ENCODE measurements at places on chromosomes 6 and 20.

DNA sequence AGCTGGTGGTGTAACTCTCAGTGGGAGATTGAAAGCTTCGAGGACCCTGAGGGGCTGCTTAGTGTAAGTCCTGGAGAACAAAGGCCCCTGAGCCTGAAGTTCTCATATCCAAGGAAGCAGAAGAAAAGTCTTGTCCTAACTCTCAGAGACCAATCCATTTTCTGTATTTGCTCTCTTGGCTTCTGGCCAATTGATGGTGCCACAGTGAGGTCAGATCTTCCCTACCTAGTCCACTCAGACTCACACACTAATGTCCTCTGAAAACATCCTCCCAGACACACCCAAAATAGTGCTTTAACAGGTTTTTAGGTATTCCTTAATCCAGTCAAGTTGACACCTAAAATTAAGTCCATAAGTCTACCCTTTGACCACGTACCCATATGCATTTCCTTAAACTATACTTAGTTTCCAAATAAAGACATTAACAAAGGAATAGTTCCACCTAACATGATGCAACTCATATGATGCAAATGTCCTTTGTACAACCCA is 29.4 kb downstream of the ZNF292 start:
- no peak for DNase-seq

DNA sequence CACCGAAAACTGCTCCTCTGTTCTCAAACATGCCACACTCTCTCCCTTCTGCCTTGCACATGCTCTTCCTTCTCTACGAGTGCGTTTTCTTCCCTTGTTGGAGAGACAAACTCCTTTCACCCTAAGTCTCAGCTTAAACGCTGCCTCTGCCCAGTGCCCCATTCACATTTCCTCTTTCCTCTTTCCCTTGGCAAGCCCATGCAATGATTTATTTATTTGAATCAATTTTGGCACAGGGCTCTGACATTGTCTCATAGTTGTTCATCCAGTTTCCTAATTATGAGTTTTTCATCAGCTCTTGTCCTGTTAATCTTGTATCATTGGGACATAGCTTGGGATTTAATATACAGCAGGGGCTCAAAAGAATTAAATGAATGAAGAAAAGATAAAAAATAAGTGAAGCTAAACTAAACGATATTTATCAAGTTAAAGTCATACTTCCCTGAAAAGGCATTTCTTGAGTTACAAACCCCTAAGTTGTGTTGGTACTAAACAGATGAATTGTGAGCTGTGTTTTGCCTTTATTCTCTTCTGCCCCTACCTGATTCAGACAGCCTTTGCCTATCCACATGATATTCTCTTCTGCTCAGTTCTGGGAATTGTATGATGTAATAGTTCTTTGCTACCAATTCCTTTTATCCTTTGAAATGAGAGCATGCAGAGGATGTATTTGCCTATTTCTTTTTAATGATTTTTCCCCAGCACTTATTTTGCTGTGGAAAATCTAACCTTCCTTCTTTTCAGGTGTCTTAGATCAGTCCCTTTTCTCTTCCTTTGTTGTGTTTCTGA is 704.4 kb downstream of the UTRN start:
- DNase-seq, result no peak

- no peak for DNase-seq
Observed at GRCh38 chr6:108758884-108759283, 89.3 kb upstream of the ARMC2 start.

GRCh38 chr6:147046141-147046877 is 157.9 kb upstream of the STXBP5 start:
- no peak for DNase-seq

GRCh38 chr20:43458422-43458924 is 777 bp downstream of the SRSF6 start:
- no peak for DNase-seq

- no peak for DNase-seq
Observed at GRCh38 chr6:158999154-158999665, 792 bp downstream of the RSPH3 start.

- no peak for DNase-seq
Observed at GRCh38 chr20:45055056-45055455, 45.9 kb downstream of the KCNS1 start.

DNA sequence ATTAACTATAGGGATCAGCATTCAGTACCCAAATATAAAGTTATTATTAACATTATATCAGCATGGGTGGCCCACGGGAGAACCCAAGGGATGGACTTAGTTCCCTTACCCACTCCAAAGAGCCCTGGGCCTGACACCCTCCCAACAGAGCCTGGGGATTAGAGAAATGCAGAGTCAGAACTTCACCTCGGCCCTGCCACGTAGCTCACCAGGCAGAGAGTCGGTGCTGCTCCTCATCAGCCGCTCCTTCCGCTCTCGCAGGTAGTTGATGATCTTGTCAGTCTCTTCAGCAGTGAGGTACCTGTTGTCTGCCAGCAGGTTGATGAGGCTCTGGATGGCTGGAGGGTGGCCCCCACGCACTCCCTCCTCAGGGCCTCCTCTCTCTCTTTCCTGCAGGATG is 26.6 kb downstream of the NCOA5 start:
- DNase-seq, result no peak

Measured in AML-193 (cell line).